ENCODE measurements at places on chromosomes 5 and 9.

DNA sequence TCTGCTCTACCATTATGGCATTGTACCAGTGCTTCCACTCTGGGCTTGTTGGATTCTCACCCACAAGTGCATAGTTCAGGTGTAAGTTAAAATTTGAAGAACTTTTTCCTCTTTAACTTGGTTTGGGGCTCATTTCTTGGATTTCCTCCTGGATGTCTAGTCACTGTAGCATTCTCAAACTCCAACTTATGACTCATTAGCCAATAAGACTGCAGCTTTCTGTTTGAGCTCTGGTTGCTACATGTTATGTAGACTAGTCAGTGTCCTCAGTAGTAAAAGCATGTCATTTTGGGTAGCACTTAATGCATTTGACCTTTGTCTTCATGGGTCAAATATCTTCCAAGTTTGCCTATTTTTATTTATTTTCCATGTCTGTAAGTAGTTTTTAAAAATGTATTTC is 790.8 kb downstream of the BRINP1 start:
- DNase-seq, result no peak

- no peak for DNase-seq
Observed at GRCh38 chr5:151596828-151597539, 5.9 kb upstream of the FAT2 start.

DNA sequence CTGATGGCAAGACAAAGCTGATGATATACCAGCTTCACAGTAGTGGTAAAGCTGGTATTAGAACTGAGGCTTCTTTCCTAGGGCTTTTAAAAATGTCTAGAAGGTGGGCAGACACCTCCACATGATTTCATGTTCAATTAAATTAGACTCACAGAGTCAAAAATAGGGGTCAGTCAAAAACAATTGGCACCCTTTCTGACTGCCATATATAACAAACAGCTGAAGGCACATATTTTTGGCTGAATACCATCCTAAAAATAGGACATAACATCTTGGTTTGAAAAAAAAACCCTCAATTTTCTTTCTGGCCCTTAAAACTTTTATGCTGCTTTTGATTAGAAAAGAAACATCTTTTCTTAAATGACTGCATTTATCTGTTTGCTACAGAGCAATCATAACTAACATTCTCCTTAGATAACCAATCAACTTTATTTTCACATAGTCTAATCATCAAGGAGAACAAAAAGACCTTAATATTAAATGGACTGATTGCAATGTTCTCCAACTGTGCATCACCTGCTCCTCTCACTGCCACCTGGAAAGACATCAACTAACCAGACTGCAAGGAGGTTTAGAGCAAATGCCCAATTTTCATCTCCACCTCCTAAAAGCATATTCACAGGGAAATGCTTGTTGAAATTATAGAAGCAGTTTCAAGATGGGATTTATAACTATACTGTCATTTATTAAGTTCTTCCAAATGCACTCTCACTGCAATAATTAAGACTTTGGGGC is 3.2 kb downstream of the SGTB start:
- no peak for DNase-seq

GRCh38 chr5:154196955-154197652 is 6.6 kb downstream of the GALNT10 start:
- no peak for DNase-seq

- DNase-seq, result no peak
Observed at GRCh38 chr9:70324963-70325362, 66.2 kb downstream of the SMC5 start.
